ENCODE measurements at places on chromosomes 4 and X. TPM values are rescaled to one million over a fixed set of nuclear protein-coding genes. Genes with fewer than 3 reads are reported as not detected.

The ALB gene
- total RNA-seq = 3.2 TPM

The GRPEL1 gene
- 50.9 TPM for total RNA-seq

The UBE2D3 gene
- 346 TPM for total RNA-seq

The PGAM4 gene
- 0.77 TPM for total RNA-seq

The C4orf50 gene
- 0.13 TPM for total RNA-seq

GRCh38 chr4:113844369-113844768 lies 82.8 kb upstream of the CAMK2D start:
- no peak for DNase-seq

- DNase-seq = no peak
Observed at GRCh38 chrX:9326369-9326768, 138.5 kb upstream of the TBL1X start.

- no peak for DNase-seq
Observed at GRCh38 chr4:2489841-2490552, 21.1 kb downstream of the RNF4 start.

- no peak for DNase-seq
Observed at GRCh38 chrX:40385256-40385655, 195.5 kb upstream of the ATP6AP2 start.

DNA sequence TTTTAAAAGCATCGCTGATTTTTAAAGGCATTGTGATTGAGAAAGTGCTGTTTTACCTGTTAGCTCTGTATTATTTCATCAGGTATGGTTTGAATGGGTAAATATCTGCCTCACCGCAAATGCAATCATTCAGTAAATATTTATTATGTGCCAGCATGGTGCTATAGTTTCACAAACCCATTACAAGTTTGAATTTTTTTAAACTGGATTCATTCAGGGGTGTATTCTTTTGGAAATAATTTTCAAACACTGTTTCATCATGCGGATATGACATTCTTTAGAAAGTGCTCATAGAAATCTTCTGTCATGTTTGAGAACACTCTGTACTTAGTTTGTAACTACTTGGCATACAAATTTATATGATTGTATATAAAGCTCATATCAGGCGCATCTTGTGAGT lies 37.2 kb downstream of the LIMCH1 start:
- no peak for DNase-seq

GRCh38 chr4:140875746-140876452 lies 119.7 kb upstream of the TBC1D9 start:
- DNase-seq = no peak

All from colonic mucosa (tissue), 4 donors.